ENCODE measurements at places on chromosomes 6 and 20. TPM values are rescaled to one million over a fixed set of nuclear protein-coding genes. Genes with fewer than 3 reads are reported as not detected.

Gene NHSL1
- total RNA-seq = 15.9 TPM

Gene DAAM2
- 51.2 TPM for total RNA-seq

Gene ROS1
- not detected for total RNA-seq

Gene MEP1A
- not detected for total RNA-seq

Gene EHMT2
- 22.5 TPM for total RNA-seq

Gene B3GAT2
- not detected for total RNA-seq

Gene BPIFB4
- total RNA-seq = not detected

Gene EMILIN3
- total RNA-seq = 0.13 TPM

Gene ADISSP
- 29.3 TPM for total RNA-seq

Gene OOEP
- total RNA-seq = not detected
